ENCODE measurements at places on chromosomes 2 and 18.

DNA sequence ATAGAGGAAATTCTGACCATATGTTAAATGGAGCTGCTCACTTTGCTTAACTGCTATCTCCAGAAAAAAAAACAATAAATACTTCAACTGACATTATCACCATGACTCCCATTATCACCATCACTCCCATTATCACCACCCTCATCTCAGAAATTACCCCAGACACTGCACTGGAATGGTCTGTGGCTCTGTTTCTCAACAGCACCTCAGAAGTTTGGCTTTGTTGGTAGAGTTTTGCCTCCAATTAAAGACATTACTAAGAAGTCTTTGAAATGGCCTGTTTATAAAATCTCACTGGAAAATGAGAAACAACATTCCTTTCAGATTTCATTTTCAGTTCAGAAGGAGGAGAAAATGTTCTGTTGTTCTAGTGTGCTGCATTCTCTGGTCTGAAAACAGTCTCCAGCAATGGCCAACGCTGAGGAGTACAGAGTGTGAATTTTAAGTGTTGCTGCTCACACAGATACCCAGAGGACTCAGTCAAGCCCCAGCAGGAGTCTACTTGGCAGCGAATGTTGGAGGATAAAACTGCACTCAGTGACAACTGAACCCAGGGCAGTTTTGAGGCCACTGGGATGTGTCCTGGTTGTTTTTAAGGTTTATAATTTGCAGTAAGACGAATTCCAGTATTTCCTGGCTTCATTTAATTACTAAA lies 364.5 kb upstream of the CDH2 start:
- no peak for DNase-seq

DNA sequence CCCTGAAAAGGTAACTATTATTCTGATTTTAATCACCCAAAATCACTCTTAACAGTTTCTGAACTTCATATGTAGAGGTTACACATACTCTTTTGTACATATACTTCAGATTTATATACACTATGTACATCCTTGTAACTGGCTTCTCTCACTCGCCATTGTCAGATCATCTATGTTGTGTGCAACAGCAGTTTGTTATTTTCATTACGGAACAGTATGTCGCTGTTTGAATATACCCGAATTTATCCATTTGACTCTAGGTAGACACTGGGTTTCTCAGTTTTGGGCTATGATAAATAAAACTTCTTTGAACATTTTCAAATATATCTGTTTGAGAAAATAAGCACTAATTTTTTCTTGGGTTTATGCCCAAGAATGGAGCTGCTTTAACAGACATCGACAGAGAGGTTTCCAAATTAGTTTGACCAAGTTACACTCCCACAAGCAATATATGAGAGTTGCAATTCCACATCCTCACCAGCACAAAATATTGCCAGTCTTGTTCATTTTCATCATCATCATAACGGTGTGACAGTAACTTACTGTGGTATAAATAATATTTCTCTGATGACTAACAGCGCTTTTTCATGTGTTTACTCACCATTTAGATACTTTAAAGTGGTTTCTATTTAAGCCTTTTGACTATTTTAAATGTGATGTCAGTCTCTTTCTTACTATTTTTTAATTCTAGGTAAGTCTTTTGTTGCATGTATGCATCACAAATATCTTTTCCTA lies 80.9 kb downstream of the SMC6 start:
- no peak for DNase-seq

DNA sequence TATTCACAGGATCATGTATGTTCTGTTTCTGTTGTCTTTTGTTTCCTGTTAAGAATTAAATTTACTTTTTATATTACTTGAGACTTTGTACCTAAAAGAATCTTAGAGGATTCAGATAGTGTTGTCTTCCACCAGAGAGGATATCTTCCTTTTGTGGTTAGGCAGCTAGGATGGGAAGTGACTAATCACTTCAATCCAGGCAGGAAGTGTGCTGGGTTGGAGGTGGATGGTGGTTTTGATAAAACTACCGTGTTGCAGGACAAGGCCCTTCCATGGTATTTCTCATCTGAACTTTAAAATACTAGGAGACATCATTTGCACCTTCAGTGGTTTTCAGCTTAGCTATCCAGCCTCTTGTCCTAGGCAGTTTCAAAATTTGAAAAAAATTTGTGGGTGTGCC lies 728.6 kb upstream of the CDH2 start:
- DNase-seq, result no peak

DNA sequence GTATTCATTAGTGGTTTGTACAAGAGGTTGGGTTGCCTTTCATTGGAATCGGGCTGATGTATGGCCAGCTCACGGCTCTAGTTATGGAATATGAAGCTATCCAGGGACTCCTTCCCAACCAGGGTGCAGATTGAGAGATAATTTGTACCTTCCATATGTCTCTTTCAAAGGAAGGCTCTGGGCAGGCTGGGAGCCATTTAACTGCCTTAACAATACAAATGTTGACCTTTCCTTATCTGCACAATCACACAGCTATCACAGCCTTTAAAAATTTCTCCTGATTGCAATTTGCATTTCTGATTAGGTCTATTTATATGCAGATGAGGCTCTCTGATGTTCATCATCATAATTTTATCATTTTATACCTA lies 58.7 kb downstream of the MYO3B start:
- no peak for DNase-seq

GRCh38 chr2:134183679-134184078 lies 70.2 kb upstream of the MGAT5 start:
- DNase-seq, result no peak

GRCh38 chr2:37349231-37349860 lies 4.9 kb downstream of the QPCT start:
- peak; percentile 64 for DNase-seq

DNA sequence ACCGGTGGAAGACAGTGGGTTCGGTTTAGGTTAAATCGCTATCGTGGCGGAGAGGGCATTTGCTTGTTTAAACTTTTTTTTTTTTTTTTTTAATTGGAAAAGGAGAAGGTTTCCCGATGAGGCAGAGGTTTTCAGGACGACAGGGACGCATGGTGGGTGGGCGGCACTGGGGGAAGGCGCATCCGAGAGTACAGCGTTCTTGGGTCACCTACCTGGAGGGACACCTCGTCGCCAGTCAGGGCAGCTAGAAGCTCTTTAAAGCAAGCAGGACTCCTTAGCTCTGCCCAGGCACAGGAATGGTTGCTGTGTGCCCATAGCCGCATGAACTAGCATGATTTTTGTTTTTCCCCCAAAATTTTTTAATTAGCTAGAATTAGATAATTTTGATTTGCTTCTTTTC lies 437 bp downstream of the LDLRAD4 start:
- DNase-seq, result no peak

- no peak for DNase-seq
These were observed 383.3 kb upstream of the MYT1L start for GRCh38 chr2:2714408-2714807.

- peak; percentile 58 for DNase-seq
These were observed 97.9 kb upstream of the DLX2 start for GRCh38 chr2:172200495-172201085.

GRCh38 chr2:233793465-233794127 lies 15.5 kb downstream of the MROH2A start:
- no peak for DNase-seq

GRCh38 chr18:45325778-45326177 lies 289.5 kb upstream of the SLC14A2 start:
- no peak for DNase-seq

DNA sequence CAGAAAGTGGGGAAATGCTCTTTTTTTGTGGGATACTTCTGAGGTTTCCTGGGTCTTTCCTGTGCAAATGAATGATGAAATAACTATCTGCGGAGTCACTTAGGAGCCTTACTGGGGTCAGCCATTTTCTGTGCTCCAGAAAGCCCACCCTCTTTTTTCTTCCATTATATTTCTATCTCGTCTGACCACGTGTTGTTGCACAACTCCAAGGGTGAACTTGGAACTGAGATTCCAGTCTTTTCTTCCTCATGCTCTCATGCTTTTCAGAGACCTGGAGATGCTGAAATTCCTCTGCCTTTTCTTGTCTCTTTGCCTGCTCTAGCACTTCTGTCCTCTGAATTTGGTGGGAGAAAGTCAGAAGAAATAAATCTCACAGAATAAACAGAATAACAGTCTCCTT lies 4.8 kb upstream of the SCYGR5 start:
- no peak for DNase-seq

DNA sequence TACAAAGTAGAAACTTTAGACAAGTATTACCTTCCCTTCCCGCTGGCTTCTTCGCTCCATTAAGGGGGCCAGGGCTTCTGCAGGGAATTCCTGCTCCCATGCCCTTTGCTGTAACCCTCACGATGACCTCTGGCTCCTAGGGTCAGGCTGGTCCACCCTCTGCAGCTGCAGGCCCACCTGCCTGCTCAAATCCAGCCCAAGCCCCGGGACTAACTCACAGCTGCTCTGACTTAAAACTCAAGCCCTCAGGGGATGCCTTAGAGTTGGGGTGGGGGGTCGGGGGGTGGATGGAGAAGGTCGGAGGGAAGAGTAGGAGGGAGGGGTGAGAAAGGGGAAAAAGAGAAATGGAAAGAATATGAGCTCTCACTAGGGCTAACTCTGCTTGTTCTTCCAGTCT lies 4.9 kb downstream of the IGFBP5 start:
- DNase-seq, result no peak
